NCI-H1092 (cell line): ENCODE measurements at places on chromosomes 11 and 22.

DNA sequence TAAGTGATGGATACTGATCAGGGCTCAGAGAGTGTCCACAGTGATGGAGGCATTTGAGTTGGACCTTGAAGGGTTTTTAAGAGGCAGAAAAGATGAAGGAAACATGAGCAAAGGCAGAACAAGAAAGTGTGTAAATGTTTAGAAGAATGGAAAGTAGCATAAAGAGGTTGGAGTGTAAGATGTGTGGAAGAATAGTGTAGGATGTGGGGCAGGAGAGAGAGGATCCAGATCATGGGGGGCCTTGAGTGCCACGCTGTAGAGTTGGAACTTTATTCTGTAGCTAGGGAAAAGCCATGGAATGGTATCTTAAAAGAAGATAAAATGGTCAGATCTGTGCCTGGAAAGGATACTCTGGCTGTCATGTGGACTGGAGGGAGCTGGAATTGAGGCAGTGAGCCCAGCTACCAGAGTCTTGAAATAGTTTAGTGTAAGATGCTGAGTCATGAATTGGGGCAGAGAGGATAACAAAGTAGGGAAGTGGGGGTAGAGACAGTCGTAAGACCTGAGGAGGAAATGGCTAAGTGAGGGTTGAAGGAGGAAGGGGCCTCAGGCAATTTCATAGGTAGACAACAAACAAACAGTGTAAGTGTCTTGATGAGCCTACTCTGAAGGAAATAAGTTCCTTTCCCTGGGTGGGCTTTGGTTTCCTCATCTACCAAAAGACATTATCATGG lies 6.7 kb downstream of the KCNE3 start:
- DNase-seq: no peak

- no peak for DNase-seq
Measured at GRCh38 chr11:65655570-65656332, 7.0 kb downstream of the RELA start.

GRCh38 chr11:9362393-9362863 lies 22.0 kb upstream of the IPO7 start:
- DNase-seq: no peak

GRCh38 chr11:28697920-28698827 lies 590.0 kb downstream of the METTL15 start:
- peak; percentile 1 for DNase-seq

DNA sequence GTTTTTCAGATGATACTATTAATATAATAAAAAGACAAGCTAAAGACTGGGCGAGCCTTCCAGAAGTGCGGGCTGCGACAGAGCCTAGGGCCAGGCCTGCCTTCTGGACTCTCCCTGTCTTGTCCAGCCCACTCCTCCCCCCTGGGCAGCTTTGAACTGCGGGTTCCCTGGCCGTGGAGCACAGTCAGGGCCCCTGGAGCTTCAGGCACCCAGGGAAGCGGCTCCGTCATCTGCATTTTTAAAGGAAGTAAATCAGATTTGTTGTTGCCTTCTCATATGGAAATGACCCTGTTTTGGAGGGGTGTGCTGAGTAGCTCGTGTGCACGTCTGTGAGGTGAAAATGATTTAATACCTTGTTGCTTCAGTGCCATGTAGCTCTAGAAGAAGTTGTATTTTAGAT lies 265.3 kb downstream of the TBC1D22A start:
- no peak for DNase-seq

DNA sequence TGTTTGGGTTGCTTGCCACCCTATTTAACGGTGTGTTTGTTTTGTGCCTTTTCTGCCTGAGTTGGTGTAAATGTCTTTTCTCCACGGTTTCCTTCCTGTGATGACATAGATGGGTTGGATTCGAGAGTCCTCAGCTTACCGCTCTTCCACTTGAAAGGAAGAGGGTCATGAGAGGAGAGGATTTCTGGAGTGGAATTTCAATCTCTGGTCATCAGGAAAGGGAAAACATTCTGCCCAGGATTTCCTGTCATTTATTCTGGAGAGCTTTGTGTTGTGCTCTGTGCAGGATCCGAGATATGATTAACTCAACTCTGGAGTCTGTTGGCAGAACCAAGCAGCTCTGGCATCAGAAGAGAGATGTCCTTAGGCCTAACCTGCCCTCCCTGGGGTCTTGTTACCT lies 605.2 kb downstream of the NTM start:
- DNase-seq: no peak

- DNase-seq: peak; percentile 78
Measured at GRCh38 chr11:14972581-14973495, 687 bp upstream of the CALCA start.

DNA sequence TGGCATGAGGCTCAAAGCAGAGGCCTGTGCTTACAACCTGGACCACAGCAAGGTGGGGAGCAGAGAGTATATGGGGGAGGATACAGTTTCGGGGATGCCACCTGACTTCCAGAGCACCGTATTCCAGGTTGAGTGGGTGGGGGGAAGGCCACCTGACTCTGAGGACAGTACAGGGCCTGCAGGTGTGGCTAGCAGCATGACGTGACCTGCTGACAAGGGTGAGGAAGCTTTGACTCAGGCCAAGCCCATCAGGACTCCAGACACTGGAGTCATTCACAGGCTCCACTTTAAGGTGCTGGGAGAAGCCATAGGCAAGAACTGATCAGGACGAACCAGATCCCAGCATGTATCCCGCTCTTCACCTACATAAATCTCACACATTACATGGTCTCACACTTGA lies 34.6 kb upstream of the CRTAM start:
- no peak for DNase-seq

GRCh38 chr11:94730153-94730552 lies 38.0 kb upstream of the AMOTL1 start:
- no peak for DNase-seq

GRCh38 chr11:13663631-13664071 lies 4.8 kb upstream of the FAR1 start:
- DNase-seq: no peak

GRCh38 chr11:61168800-61169199 lies 7.6 kb upstream of the VPS37C start:
- no peak for DNase-seq

DNA sequence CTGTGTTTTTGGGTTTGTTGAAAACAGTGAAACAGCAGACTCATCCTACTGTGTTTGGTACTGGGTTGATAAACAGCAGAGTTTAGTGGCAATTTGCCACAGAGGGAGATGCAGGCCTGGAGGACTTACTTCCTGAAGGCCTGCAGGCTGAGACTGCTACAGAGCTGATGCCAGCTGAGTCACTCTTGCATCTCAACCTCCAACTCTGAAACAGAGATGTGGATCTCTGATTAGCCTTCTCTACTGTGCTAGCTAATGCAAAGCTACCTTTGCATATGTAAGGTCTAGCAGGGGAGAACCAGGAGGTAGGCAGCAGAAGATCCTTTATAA lies 14.3 kb downstream of the ATP5MG start:
- no peak for DNase-seq
